ENCODE measurements at places on chromosomes 2 and 18.
A peak's percentile ranks its signal among the peaks of the same experiment; 100 is the strongest.

DNA sequence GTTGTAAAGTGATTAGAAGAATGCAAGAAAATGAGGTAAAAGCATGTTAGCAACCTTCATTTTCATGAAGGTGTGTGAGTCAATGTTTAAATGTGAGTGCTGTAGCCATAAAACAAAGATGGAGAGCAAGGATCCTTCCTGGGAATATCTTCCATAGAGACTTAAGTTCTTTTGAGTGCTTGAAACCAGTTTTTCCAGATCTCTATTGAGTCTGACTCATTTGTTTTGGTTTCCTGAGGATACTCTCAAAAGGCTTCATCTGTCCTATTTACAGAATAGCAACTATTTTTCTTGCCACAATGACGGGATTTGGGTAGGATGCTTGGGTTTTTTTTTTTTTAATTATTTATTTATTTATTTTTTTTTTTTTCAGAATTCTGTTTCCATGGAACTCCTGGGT, 45.9 kb upstream of the ASB1 start:
- no peak for DNase-seq

- DNase-seq = no peak
Observed at GRCh38 chr2:138626148-138626547, 124.6 kb downstream of the SPOPL start.

DNA sequence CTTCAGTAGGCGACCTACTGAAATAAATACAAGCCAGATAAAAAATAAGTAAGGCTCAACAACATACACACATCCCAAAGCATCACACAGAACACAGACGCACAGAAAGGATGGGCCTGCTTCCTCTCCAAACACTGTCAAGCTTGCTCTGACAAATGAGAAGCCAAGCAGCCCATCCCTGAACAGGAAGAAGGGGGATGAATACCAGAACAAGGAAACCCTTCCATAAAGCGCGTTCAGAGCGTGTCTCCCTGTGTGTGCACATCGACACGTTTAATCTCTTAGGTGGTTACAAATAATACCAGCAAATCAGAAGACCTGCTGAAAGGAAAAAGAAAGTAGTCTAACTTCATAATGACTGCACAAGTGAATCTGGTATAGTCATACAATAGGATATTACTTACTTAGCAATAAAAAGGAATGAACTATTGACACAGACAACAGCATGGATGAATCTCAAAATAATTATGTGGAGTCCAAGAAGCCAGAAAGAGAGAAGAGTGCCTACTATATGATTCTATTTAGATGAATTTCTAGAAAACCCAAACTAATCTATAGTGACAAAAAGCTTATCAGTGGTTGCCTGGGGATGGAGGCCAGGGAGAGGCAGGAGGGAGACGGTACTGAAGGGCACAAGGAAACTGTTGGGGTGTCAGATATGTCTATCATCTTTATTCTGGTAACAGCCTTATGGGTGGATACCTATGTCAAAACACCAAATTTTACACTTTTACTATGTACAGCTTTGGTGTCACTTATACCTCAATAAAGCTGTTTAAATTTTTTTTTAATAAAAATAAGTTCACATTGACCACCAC, 26.8 kb downstream of the MBOAT2 start:
- peak; percentile 85 for DNase-seq

DNA sequence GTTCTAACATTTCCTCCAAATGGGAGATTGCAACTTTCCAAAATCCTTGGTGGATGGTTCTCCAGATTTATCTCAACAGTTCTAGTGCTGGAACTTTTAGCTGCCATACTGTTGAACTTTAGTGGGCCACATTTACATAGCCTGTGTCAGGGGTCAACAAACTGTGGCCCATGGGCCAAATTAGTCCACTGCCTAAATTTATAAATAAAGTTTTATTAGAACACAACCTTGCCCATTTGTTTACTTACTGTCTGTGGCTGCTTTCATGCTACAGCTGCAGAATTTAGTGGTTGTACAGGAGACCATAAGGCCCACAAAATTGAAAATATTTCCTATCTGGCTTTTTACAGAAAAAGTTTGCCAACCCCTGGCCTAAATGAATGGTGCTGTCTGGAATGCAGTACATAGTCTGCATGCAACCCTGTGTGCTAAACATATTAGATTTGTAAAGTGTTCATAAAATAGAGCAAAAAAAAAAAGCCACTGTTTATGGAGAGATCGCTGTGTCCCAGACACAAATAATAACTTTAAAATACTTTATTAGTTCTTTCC, 30.3 kb downstream of the MGAT5 start:
- DNase-seq = no peak

DNA sequence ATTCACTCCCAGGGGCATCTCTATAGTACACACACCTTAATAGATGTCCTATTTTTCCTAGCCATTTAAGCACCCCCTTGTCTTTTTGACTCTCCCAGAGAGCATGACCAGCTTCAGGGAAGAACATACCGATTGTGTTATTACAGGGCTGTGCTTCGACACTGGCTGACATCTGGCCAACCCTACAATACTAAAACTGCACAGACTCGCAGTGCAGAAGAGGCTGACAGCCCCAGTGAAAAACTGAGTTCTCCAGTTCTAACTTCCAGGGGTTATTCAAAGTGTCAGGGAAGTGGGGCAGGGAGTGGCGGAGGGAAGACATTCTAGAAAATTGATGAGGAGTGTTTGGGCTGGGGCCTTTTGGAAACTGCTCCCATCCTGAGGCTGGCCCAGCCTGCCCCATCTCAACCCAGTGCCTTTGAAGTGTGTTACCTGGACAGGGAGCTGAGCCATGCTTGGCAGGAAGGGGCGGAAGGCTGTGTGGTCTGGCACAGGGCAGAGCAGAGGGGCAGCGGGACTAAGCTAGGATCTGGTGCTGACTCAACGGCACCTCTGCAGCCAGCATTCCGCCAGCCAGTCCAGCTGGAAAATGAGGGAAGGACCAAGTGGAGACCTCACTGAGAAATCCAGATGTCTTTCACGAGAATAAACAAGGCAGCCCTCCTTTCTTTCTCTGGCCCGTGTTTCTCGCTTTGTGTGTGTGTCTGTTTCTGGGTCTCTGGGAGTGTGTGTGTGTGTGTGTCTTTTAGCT, 15.4 kb upstream of the IGFBP5 start:
- DNase-seq = no peak

GRCh38 chr2:31526946-31527732, 53.6 kb downstream of the SRD5A2 start:
- DNase-seq = no peak

- no peak for DNase-seq
Observed at GRCh38 chr18:76721207-76721996, 101.0 kb upstream of the ZNF236 start.

Measured in erythroblast (primary cell).